Stimulated activated CD4-positive, alpha-beta T cell treated with anti-CD3 and anti-CD28 coated beads, Interleukin-1b, Interleukin-23, amount 100 ng/mL, for 1 hour (primary cell): ENCODE measurements at places on chromosomes 2 and 18.

DNA sequence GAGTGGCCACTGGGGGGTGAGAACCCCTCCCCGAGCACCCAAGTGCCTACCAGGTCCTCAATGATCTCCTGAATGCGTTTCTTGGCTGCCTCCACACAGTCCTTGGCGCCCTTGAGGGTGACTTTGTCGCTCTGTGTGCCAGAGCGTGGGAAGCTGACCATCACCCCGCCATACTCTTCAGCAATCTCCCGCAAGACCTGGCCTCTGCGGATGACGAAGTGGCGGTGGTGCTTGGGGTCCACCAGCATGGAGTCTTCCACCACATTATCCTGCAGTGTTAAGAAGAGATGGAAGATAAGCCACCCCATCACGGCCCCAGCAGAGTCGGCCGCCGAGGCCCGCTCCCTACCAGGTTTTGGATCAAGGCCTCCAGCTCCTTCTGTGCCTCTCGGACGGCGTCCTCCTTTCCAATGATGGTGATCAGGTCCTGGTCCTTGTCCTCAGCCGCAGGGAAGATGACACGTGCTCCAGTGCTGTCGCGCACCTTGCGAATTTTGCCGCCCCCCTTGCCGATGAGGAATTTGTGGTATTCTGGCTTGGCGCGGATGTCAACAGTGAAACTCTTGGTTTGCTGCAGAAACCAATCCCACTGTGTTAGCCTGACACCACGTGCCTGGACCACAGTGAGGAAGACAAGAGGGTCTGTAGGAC, 51.2 kb downstream of the ANO7 start:
- DNase-seq: no peak

DNA sequence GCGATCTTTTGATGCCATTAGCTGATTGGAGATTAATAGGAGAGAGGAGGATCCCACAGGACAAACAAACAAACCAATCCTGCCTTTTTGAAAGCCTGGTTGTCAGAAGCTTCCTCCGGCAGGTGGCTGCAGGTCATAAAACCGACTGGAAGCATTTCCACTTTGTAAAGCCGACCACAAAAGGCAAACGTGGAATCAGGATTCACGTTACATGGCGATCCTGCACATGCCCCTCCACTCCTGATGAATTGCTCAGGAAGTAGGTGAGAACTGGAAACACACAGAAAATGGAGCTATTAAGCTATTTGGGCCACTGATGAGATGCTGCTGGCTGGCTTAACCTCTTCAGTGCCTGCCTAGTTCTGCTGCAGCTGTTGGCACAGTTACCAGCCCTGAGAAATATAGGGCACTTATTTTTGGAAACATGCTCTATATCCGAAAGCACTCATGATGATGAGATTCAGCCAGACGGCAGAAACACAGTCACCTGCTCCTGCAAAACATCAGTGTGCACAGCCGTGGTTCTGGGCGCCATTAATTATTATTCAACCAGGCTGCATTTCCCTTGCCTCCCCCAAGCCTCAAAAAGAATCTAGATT, 110.3 kb upstream of the ST6GAL2 start:
- no peak for DNase-seq

DNA sequence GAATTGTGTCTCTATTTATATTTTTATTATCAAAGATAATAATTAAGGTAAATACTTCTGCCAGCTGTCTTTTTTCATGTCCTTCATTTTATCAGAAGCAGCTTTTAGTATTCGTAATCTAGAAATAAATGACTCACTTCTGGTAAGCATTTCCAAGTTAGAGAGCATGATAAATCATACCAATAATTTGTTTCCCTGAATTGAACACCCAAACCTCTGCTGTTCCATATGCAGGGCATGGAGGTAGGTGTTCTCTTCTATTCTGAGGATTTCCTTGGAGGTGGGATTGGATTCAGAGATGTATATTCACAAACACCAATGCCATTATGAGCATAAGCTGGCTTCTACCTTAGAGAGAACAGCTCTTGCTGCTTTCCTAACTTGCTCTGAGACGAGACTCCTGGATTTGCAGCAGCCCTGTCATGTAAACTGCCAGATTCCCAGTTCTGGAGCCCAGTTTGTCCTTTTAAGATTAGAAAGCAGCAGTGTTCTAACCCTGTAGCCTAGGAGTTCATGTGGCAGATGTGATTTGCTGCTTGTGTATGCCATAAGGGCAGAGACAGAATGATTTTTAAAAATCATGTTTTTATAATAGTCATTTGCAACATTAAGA, 47.5 kb downstream of the SKA1 start:
- no peak for DNase-seq

GRCh38 chr2:133485868-133486267, 82.4 kb downstream of the NCKAP5 start:
- DNase-seq: no peak

GRCh38 chr2:125312342-125312741, 1287.3 kb downstream of the CNTNAP5 start:
- no peak for DNase-seq

DNA sequence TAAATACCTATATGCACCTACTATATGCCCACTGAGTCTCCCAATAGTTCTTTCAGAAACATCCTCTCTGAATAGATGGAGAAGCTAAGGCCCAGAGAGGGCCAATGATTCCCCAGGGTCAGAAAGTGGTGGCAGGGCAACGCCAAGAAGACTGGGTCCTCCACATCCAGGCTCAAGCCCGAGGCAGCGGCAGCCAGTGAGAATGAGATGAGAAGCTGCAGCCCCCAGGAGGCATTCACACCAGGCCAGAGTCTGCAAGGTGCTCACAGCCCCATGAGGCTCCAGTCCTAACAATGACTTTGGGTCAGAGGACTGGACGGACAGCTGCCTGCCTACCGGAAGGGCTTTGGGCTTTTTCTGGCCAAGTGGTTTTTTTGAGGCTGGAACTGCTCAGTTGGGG, 3.5 kb downstream of the TEX261 start:
- DNase-seq: no peak

DNA sequence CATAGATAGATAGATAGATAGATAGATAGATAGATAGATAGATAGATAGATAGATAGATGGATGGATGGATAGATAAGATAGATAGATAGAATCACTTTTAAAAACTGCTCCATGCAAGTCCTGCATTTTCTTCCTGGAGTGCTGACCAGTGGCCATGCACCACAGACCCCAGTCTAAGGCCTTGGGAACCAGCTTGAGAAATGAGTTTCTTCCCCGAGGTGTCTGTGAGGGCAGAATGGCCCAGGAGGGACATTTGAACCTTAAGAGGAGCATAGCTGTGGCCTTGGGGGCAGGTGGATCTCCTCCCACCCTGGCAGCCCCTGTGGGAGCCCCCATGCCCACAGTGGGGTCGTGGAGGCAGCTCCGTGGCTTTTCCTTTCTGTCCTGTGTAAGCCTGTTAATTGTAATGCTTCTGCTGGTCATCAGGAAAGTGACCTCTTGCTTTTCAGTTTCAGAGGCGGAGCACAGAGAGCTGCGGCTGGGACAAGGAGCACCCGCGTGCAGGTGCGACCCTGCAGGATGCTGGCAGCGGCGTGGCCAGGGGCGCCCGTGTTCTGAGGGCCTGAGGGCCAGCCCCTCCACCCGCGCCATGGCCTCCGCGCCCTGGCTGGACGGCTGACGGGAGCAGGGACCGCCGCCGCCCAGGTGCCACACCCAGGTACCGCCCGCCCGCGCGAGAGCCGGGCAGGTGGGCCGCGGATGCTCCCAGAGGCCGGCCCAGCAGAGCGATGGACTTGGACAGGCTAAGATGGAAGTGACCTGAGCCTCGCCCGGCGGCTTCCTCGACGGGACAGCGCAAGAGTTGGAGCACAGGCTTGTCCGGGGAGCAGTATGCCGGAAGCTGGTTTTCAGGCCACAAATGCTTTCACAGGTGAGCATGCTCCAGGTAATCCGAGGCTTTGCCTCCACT, 168.6 kb downstream of the LDLRAD4 start:
- no peak for DNase-seq

- no peak for DNase-seq
Observed at GRCh38 chr18:3540805-3541548, 91.0 kb downstream of the TGIF1 start.

GRCh38 chr18:43916984-43917383, 639.7 kb upstream of the SYT4 start:
- no peak for DNase-seq

DNA sequence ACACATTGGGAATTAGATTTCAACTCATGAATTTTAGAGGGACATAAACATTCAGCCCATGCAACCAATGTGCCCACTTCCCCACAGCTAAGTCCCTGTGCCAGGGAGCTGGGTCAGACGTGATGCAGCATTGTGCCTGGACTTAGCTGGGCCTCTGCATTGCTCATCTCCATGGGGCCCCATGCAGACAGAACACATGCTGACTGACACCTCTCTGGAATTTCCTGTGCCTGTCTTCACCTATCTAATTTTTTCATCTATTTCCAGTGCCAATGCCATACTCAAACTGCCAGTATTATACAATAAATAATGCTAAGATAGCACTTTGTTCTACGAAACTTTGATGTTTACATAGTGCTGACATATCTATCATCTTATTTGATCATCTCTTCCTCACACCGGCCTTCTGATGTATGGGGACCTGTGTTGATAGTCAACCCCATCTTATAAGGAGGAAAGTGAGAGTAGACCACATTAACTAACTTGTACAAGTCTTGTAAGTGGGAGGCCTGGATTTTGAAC, 92.2 kb downstream of the CDC42EP3 start:
- no peak for DNase-seq

GRCh38 chr18:9865764-9866490, 19.8 kb upstream of the TXNDC2 start:
- DNase-seq: no peak

- DNase-seq: no peak
Observed at GRCh38 chr18:30889519-30890301, 152.8 kb downstream of the DSC3 start.

- no peak for DNase-seq
Observed at GRCh38 chr2:67997903-67998302, 64.9 kb downstream of the C1D start.

- DNase-seq: no peak
Observed at GRCh38 chr18:66553824-66554223, 50.1 kb downstream of the CDH19 start.

GRCh38 chr18:50401888-50402287, 27.0 kb downstream of the SKA1 start:
- no peak for DNase-seq

DNA sequence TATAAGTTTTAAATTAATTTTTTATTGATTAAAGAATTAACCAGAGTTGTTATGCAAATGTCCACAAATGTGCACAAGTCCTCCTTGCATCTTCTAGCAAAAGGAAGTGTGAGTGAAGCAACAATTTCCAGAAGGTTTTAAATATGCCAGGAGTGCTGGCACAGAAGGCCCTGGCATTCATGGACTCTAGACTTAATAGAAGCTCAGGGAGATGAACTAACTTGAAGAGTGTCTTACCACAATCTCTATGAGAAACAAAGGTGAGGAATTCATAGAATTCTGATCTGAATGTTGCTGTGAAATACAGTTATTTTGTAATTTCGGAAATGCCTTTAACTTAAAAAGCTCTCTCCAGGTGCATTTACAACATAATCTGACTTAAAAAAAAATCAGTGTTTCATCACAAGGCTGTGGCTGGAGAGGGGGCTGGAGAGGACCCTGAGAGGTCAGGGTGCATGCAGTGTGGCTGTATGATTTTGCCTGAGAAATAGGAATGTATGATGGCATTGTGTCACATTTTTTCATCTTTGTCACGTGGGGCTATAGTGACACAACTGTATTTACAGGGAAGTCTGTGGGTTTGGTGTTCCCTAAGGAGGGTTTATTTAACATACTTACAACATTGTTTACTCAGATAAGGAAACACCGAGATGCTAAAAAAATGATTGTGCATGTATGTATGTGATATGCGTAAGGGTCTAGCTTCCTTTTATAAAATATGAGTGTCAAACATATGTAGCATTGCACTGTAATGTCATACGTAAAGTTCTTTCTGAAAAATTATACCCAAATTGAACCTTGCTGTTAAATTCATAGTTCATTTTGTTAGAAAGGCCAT, 66.2 kb downstream of the MAP4K4 start:
- no peak for DNase-seq

GRCh38 chr2:89849731-89850130, 1158.3 kb downstream of the RPIA start:
- DNase-seq: no peak

DNA sequence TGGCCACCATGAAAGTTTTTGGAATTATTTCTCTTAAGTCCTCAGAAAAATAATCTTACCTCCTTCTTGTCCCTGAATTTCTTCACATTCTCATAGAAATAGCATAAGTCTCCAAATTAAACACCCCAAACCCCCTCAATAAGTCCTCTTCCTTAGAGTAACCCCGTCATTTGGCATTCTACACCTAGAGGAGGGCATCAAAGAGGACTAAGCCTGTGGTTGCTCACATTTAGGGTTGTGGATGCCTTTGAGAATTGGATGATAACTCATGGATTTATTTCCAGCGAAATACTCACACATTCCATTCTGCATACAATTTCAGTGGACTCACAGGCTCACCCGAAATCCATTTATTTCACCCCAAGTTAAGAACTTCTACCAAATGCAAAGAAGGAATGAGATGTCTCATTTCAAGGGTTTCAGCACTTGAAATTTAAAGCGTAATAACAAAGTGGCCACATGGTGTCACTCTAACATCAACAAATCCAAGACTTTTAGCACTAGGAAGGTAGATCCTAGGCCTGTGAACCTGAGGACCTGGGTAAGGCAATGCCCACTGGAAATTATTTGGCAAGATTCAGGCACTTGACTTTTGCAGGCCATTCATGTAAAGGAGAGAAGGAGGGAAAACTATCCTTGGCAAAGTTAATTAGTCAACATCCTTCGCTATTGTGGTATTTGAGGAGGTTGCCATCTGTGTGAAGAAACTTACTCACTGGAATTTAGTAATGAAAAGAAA, 24.6 kb downstream of the DYTN start:
- no peak for DNase-seq

- no peak for DNase-seq
Observed at GRCh38 chr2:169755083-169755870, 21.6 kb downstream of the KLHL23 start.

DNA sequence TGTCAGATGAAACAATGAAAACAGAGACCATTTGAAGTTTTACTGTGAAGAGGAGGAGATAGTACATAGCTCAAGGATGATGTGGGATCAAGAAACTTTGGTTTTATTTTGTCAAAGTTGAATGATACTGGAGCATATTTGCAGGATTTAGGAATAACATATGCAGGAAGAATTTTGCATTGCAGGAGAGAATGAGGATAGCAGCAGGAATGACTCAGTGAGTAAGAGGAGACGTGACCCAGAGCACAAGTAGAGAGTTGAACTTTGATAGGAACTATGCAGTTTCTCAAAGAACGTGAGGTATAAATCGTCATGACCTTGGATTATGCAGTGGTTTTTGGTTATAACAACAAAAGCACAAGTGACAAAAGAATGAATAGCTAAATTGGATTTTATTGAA, 47.7 kb downstream of the MAPRE2 start:
- DNase-seq: no peak

GRCh38 chr2:162435676-162436075, 91.7 kb downstream of the GCA start:
- no peak for DNase-seq

DNA sequence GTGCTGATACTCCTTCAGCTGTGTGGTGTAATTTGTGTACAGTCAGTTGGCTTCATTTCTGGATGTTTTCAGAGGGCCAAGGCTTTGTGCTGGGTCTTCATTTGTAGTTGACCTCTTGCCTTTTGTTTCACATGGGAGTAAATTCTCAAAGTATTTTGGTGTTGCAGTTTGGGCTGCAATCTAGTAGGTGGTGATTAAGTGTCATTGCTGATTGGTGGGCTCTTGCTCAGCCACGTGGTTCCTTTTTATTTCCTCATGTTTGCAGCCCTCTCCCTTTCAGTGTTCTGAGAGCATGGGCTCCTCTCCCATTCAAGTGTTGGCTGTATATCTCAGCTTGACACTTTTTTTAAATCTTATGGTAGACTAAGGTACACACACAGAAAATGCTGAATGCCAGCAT, 96.8 kb downstream of the SNTG2 start:
- DNase-seq: no peak

- DNase-seq: no peak
Observed at GRCh38 chr18:3874125-3874524, 424.2 kb downstream of the TGIF1 start.
